Gastrocnemius medialis (tissue), 4 donors: ENCODE measurements at places on chromosomes 1 and 21. TPM values are rescaled to one million over a fixed set of nuclear protein-coding genes. Genes with fewer than 3 reads are reported as not detected.

CCDC27 gene
- 0.09 TPM for total RNA-seq

APH1A gene
- 41.2 TPM for total RNA-seq

LCK gene
- total RNA-seq = 1.6 TPM

VHLL gene
- total RNA-seq = not detected

VSIG8 gene
- not detected for total RNA-seq

TENT5C gene
- 4.1 TPM for total RNA-seq

RSPH1 gene
- total RNA-seq = not detected

ANKRD65 gene
- 0.16 TPM for total RNA-seq

SLC35F3 gene
- not detected for total RNA-seq

PLEKHA6 gene
- total RNA-seq = 4.3 TPM

NR1I3 gene
- not detected for total RNA-seq

PLXNA2 gene
- 19.6 TPM for total RNA-seq

PROK1 gene
- total RNA-seq = 1.8 TPM

CFHR3 gene
- 1.5 TPM for total RNA-seq

CCDC185 gene
- not detected for total RNA-seq

TEX38 gene
- total RNA-seq = not detected

RAP1A gene
- 64.1 TPM for total RNA-seq
